Activated T-cell treated with anti-CD3 and anti-CD28 coated beads, Interleukin-2, amount 50 U/mL, for 4 hours (primary cell): ENCODE measurements at places on chromosomes 2 and 18. TPM values are rescaled to one million over a fixed set of nuclear protein-coding genes. Genes with fewer than 3 reads are reported as not detected.

Gene CPO
- total RNA-seq, result not detected

Gene UGP2
- 47.7 TPM for total RNA-seq

Gene GRB14
- not detected for total RNA-seq

Gene B4GALT6
- 2.4 TPM for total RNA-seq

Gene MAP3K19
- total RNA-seq, result not detected

Gene IFT172
- total RNA-seq, result 6.7 TPM

Gene TPO
- total RNA-seq, result not detected

Gene NAB1
- total RNA-seq, result 33.8 TPM

Gene GFPT1
- 40.7 TPM for total RNA-seq

Gene LINC00305
- not detected for total RNA-seq

Gene RAB17
- total RNA-seq, result not detected

Gene B3GNT7
- total RNA-seq, result 0.24 TPM

Gene ICOS
- 161 TPM for total RNA-seq
